ENCODE measurements at places on chromosomes 11 and 22. TPM values are rescaled to one million over a fixed set of nuclear protein-coding genes. Genes with fewer than 3 reads are reported as not detected.

DNA sequence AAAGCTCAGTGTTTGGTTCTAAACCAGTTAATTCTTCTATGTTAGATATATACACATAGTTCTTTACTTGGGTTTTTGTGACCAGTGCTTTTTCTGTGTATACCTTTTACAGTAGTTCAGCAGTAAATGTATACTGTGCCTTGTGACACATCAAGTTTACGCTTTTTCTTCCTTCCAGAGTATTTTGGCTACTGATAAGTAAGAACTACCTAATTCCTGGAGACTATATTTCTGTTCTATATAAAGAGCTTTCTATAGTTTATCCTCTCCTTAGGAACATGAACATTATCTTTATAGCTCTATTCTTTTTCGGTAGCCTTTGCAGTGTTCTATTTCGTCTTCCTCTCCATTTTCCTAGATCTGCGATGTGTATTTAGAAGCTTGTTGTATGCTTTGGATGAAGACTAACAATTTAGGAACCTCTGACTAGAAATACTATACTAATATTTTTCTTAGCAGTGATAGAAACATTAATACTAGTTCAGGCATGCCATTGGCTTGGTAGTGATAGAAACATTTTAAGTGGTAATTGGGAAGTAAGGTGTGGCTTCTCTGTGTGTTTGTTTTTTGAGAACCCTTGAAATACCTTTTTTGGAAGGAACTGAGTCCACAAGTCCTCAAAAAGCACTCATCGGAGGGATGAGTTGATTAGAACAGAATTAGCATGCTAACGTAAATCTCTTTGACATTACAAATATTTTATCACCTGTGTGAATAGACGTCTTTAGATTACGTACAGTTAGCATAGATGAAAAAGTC lies 74.6 kb downstream of the ARHGEF12 start:
- ATAC-seq, result no peak

DNA sequence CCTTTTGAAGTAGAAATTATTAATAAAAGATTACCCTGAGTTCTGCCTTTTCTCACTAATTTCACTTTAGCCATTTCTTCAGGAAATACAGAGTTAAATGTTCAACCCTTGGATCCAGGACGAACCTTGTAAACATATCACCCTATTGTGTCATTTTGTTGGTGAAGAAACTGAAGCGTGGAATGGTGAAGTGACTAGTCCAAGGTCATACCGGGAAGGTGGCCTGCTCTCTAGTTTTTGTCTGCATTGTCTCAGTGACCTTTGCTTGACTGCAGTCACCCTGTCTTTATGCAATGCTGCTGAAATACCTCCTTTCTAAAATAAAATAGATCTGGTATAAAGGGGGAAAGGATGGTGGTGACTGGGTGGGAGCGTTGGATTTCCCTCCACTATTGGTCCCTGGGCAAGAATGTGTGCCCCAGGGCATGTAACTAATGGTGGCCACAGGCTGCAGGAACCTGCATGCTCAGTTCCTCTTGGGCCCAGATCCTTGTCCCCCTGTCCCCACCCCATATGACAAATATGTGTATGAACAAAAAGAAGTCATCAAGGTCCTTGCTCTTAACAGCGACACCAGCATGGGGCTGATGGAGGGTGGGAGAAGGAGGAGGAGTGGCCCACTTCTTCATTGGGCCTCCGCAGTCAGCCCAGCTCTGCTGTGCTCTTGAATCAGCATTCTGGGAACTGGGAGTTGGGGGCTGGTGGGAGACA lies 977 bp upstream of the SORL1-AS1 start:
- no peak for ATAC-seq

Gene CRYBB3
- not detected for total RNA-seq

Gene PANX3
- total RNA-seq, result not detected

- ATAC-seq, result no peak
These were observed 16.1 kb upstream of the RPS3 start for GRCh38 chr11:75383246-75383645.

Gene PRODH
- 4.2 TPM for total RNA-seq

Gene KCNE3
- 5.9 TPM for total RNA-seq

Gene CHRM1
- total RNA-seq, result 0.16 TPM

GRCh38 chr22:19998991-19999820 lies 17.4 kb downstream of the ARVCF start:
- ATAC-seq, result no peak

All from gastroesophageal sphincter (tissue), 4 donors.